Activated naive CD4-positive, alpha-beta T cell treated with anti-CD3 and anti-CD28 coated beads, Interleukin-2, amount 50 U/mL, for 16 hours (primary cell): ENCODE measurements at places on chromosomes 5 and 9.

DNA sequence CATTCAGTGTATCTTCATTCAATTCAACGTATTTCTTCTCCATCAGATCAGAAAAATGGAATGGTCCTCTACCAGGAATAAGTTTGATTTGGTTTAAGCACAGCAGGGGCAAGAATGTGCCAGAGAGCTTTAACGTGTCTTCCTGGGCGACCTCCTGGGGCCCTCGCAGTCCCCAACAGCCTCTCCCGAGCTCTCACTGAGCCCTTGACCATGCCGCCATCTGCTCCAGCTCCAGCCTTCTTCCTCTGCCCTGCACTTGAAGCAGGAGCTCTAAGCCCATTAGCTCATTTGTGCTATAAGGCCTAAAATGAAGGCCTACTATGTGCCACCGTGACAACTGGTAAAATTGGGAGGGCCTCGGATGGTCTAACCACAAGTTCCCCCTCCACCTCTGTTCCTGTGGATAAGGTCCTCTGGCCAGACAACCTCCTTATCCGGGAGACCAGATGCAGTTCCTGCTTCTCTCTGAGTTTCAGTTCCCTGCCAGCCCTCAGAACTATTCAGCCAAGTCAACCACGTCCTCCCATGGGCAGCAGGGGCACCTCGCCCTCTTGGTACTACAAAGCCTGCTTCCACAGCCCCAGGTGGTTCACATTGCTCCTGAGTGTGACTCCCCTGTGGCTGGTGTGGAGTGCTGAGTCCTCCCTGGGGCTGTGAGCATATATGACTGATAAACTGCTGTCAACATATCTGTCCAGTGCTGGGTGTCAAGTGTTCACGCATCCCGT is 35.8 kb downstream of the C5orf15 start:
- DNase-seq, result no peak

GRCh38 chr9:103037508-103038477 is 42.7 kb downstream of the CYLC2 start:
- DNase-seq, result no peak

- no peak for DNase-seq
These were observed 124.4 kb downstream of the ATG10 start for GRCh38 chr5:82096249-82096648.

DNA sequence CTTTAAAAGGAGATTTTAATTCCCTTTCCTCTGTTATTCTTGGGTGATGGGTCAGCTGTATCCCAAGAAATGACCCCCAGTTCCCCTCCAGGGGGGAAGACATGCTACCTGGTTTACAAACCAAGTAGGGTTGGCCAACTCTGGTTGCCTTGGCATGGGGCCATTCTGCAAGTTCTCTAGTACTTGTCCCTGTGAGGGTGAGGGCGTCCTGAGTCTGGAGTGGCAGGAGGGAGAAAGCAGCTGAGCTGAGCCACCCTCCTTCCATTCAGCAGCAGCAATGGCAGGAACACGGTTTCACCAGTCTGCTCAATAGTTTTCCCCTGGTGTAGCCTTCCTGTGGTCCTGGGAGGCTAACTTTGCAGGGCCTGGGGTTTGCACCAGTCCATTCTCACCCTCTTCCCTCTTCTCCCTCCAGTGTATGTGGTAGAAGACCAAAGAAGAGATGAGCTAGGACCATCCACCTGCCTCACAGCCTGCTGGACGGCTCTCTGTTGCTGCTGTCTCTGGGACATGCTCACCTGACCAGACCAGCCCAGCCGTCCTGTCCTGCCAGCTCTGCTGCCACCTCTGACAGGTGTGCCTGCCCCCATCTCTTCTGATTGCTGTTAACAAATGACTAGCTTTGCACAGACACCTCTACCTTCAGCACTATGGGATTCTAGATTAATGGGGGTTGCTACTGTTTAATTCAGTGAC is 59.9 kb downstream of the PFDN1 start:
- no peak for DNase-seq

DNA sequence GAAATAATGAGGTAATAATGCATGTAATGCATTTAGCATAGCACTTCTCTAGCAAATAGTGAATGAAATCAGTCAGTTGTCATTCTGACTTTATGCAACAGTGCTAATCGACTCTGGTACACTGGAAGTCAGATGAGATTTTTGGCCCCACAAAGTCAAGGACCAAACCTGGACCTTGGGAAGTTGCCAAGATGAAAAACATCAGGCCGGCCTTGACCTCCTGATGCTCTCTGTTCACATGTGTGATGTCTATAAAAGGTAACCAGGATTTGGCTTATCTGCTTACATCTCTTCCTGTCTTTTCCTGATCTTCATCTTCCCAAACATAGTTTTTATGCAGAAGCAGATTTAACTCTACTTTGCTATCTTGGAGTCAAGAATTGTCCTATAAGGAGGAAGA is 39.5 kb downstream of the SLC22A5 start:
- no peak for DNase-seq

- DNase-seq, result no peak
These were observed 7.8 kb downstream of the LIX1 start for GRCh38 chr5:97134634-97135033.

- DNase-seq, result no peak
These were observed 31.3 kb downstream of the ANKHD1 start for GRCh38 chr5:140432916-140433315.

DNA sequence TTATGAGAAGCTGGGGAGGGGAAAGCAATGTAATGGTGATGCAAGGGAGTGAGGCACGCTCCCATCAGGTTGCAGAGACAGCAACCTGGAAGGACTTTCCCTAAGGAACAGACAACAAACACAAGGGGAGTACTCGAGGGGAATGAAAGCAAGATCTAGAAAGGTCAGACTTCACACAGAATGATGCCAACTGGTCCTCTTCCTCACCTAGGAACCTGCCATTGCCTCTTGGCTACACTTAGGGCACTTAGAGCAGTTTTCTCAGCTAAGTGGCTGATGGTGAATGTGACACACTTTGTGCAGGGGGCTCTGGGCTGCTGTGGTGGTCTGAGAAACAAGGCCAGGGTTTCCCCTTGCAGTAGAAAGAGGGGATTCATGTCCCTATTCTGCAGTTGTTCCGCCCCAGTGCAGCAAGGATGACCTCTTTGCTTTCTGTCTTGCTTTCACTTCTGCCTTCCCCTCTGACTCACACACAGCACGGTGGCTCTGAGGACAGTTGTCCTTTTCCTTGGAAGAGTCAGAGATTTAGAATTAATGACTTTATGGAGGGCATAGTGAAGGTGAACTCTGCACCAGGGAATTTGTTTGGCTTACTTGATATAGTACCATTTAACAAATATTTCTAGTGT is 394.0 kb upstream of the KLF4 start:
- DNase-seq, result no peak

DNA sequence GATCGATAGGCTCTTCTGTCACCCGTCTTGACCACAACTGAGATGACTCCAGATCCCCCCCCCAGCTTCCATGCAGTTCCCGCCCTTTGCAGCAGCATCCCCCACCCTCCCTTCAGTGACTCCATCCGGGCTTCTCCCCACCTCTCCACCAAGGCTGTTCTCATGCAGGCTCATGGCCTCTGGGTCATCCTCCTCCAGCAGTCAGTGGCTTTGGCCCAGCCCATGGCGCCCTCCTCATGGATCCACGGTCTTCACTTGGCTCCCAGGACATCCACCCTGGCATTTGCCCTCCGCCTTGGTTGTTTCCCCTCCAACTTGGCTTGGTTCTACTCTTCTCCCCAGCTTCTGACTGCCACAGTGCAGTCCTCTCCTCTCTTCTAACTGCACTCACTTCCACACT is 96.7 kb upstream of the RUFY1 start:
- DNase-seq, result no peak

GRCh38 chr5:168898247-168898911 is 319.2 kb upstream of the PANK3 start:
- no peak for DNase-seq

DNA sequence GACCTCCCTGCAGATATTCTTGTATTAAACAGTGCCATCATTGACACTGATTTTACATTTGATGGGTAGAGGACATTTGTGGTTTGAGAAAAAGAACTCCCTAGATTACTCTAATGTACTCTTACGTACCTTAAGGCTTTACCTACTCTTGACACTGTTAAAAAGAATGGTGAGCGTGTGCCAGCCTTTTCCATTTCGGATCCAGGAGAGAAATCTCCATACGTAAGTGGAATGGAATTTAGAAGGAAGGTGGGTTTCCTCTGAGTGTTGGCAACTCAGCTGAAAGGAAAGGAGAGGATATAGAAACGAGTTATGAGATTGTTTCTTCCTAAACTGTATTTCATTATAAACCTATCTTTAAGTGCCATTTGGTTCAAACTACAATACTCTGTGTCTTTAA is 40.9 kb downstream of the TNPO1 start:
- DNase-seq, result no peak
